GF-D8 (cell line): ENCODE measurements at places on chromosomes 12 and 14.

DNA sequence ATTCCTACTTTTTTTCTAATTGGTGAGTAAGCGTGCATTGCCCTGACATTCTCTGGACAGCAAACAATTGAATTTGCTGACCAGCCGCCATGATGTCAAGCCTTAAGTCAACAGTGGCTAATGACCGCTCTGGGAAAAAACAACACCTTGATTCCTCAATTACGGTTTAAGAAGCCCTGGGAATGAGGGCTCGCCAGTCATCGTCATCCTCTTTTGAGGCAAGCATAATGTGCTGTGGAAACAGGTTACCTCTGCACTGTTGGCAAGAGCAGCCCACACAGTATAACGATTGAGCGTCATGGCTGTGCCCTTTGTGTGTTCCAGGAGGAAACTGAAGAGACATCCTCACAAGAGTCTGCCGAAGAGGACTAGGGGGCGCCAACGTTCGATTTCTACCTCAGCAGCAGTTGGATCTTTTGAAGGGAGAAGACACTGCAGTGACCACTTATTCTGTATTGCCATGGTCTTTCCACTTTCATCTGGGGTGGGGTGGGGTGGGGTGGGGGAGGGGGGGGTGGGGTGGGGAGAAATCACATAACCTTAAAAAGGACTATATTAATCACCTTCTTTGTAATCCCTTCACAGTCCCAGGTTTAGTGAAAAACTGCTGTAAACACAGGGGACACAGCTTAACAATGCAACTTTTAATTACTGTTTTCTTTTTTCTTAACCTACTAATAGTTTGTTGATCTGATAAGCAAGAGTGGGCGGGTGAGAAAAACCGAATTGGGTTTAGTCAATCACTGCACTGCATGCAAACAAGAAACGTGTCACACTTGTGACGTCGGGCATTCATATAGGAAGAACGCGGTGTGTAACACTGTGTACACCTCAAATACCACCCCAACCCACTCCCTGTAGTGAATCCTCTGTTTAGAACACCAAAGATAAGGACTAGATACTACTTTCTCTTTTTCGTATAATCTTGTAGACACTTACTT is 138.9 kb downstream of the HMGA2 start:
- no peak for DNase-seq

DNA sequence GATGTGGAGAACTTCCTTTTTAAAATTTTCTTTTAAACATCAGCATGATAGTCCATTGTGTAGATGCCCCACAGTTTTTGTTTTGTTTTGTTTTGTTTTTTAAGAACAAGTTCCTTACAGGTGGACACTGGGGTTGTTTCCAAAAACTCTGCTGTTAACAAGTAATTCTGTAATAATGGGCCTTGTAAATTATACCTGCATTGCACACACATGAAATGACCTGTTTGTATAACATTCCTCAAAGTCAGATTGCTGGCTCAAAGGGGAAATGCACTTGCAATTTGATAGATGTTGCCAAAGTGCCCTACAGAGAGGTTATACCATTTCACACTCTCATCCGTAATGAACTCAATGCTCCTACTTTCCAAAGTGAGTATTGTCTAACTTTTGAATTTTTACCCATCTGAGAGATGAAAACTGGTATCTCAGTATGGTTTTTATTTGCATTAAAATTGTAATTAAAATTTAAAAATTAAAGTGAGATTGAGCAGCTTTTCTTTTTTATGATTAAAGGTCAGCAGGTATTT is 89.2 kb downstream of the SPPL3 start:
- DNase-seq: no peak

GRCh38 chr14:74249433-74250375 is 10.5 kb downstream of the VSX2 start:
- DNase-seq: no peak

DNA sequence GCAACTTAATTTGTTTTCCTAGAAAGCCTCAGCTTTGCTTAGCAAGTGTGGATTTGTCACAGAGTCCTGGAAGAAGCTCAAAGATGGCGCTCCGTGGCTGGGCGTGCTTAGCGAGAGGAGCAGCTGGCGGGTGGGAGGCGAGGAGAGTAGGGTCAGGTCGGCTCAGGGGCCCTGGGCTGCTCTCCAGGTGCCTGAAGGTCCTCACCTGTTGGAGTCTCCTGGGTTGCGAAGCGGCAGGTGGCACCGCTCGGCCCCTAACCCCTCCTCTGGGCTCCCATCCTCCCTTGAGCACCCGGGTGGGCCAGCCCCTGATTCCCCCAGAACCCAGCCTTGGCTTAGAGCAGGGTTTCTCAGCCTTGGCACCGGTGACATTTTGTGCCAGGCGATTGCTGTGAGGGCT is 25.1 kb downstream of the LRTM2 start:
- DNase-seq: no peak

DNA sequence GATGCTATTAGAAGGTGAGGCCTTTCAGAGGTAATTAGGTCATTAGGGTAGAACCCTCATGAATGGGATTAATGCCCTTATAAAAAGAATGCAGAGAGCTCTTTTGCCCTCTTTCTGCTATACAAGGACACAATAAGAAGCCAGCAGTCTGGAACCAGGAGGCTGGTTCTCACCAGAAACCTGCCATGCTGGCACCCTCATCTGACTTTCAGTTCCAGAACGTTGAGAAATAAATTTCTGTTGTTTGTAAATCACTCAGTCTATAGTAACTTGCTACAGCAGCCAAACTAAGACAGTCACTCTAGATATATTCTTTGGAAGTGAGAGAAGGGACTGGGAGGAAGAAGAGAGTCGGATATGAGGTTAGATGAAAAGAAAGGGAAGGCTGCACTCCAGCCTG is 125.0 kb upstream of the MYF6 start:
- no peak for DNase-seq
